ENCODE measurements at places on chromosomes 12 and 14. TPM values are rescaled to one million over a fixed set of nuclear protein-coding genes. Genes with fewer than 3 reads are reported as not detected.

Gene ARG2
- 0.75 TPM for total RNA-seq

DNA sequence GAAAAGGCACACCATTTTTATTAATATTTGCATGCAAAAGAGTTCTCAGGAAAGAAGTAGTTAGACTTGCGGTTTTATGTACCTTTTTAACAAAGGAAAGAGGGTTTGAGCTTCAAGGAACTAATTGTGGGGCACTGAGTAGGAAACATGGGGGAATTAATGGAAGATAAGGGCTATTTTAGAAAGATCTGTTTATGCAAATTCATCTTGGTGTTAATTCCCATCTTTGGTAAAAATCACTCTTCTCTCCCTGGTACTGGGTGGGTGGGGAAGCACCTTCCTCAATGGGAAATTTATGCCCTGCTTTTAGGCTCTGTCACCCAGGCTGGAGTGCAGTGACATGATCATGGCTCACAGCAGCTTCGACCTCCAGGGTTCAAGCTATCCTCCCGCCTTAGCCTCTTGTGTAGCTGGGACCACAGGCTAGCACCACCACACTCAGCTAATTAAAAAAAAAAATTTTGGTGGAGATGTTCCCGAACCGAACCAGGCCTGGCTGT, 30.1 kb upstream of the RESF1 start:
- no peak for DNase-seq

GRCh38 chr12:19674437-19674836, 235.1 kb downstream of the AEBP2 start:
- no peak for DNase-seq

GRCh38 chr14:95190346-95190840, 33.1 kb upstream of the DICER1 start:
- no peak for DNase-seq
